Cerebellar nuclear complex (tissue), 1 donor: ENCODE measurements at places on chromosomes 5 and 9.

- DNase-seq = no peak
Observed at GRCh38 chr5:141814064-141814964, 63.9 kb downstream of the PCDH1 start.

GRCh38 chr5:62896121-62896893 is 317.7 kb downstream of the LRRC70 start:
- DNase-seq = no peak

DNA sequence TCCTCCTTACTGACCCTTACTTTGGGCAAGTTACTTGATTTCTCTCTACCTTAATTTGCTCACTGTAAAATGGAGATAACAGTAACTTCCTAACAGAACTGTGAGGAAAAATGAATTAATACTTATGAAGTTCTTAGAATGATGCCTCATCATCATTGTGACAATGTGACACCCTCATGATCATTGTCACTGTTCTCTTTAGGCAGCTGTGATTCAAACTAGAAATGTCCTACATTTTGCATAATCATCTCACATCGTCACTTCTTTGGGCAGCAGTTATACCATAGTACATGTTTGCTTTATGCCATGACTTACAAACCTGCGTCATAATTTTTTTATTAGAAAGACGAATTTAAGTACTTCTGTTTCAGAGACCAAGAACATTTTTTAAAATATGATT is 9.7 kb downstream of the SLC30A5 start:
- DNase-seq = no peak

DNA sequence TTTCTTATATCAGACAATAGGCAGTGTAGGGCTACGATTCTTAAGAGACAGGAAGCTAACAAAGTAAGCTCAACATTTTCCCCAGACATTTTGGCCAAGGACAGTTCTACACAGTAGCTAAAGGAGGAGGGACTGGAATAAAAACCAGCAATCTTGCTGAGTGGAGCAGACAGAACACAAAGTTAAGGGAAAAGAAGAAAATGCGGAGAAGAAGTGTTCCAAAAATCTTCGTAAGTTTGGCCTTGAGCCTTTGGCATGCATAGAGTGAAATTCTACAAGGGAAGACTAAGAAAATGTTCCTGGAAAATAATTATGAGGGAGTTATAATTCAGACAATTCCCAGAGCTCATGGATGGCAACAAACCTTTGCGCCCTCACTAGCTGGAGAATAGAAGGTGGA is 748.0 kb upstream of the CTNND2 start:
- DNase-seq = no peak

GRCh38 chr9:14136047-14136635 is 177.8 kb downstream of the NFIB start:
- DNase-seq = no peak

- no peak for DNase-seq
Observed at GRCh38 chr9:98481676-98482075, 226.2 kb upstream of the TBC1D2 start.

- no peak for DNase-seq
Observed at GRCh38 chr5:179879690-179880010, 21.0 kb upstream of the MRNIP start.

DNA sequence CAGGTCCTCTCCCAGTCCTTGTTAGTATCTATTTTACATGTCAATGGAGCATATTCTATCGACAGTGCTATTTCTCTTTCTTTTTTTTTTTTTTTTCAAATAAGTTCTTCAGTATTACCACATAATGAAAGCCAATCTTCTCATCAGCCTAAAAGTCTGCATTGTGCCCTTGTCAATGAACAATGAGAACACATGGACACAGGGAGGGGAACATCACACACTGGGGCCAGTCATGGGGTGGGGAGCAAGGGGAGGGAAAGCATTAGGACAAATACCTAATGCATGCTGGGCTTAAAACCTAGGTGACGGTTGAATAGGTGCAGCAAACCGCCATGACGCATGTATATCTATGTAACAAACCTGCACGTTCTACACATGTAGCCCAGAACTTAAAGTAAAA is 47.7 kb upstream of the TEX48 start:
- DNase-seq = no peak
